ENCODE measurements at places on chromosomes 5 and 9.

DNA sequence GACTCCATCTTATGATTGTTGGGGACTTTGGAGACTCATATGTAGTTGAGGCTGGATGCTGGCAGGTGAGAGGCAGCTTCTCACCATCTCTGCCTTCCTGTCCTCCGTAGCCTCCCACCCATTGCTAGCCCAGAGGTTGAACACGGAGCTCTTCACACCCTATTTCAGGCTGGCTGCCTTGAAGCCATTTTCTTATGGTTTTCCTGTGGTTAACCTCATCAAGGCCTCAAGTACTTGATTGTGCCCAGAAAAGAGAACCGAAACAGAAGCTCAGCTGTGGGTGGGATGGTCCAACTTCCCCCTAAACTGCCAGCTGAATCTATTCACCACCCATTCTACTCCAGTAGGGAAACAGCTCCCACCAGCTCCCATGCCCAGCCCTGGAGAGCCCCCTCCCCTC is 102.9 kb downstream of the LIFR start:
- DNase-seq = no peak

- DNase-seq = no peak
Observed at GRCh38 chr5:15606197-15606596, 106.2 kb downstream of the FBXL7 start.

DNA sequence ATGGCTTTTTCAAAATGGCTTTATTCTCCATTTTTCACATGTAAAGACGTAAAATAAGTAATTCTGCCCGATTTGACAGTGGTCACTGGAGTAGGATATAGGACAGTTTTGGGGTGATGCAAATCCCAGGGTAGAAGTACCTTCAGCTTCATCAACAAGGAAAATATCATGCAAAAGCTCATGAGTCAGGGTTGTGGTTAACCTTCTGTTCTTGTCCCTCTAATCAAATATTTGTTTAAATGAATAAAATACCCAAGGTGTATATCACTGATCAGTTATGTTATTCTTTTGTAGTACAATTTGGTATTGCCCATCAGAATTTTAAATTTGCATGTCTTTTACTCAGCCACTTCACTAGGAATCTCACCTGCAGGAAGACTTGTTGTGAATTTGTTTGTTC is 40.0 kb downstream of the FBXL7 start:
- DNase-seq = no peak

- DNase-seq = no peak
Observed at GRCh38 chr9:95091601-95092261, 225.8 kb downstream of the FANCC start.

GRCh38 chr9:116913536-116913935 is 226.4 kb downstream of the TRIM32 start:
- no peak for DNase-seq

Measured in GM04504 (cell line).